ENCODE measurements at places on chromosomes 5 and 9. TPM values are rescaled to one million over a fixed set of nuclear protein-coding genes. Genes with fewer than 3 reads are reported as not detected.

DNA sequence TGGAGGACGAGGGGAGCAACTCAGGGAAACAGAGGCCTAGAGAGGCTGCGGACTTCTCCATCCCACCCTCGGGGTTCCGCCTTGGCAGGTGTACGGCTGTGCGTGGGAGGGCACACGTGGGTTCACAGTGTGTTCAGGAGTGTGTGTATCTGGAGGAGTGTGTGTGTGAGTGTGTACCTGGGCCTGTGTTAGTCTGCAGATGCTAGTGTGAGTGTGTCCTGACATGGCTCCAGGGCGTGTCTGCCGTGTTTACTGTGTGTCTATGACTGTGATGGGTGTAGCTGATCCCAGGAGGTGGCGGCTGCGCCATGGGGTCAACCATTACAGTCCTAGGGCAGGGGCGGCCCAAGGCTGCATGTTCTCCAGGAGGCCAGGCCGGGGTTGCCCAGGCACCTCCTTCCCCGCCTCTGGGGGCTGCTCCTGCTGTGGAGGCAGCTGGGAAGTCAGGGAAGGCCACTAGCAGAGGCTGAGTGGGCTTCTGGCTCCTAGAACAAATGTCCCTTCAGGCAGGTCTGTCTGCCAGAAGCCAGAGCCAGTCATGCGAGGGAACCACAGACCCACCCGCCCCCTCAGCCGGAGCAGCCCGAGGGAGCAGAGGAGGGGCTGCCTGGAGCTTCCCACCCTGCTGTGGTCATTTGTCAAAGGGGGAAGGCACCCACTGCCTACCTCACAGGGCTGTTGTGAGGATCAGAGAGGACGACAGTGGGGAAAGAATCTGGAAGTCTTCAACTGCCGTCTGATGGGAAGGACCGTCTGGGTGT, 21.4 kb downstream of the CRB2 start:
- no peak for DNase-seq

DNA sequence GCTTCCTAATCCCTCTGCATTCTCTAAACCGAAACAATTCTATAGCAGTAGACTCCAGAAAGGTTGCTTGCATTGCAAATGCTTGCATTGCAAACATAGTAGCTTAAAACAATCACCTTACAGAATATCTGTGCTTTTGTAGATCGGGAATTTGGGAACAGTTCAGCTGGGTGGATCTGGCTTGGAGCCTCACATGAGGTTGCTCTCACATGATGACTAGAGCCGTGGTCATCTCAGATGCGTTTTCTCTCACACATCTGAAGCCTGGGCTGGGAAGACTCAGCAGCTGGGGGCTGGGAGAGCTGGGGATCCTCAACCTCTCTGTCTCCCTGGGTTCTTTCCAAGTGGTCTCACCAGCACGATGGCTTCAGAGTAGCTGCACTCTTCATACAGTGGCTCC, 127.8 kb downstream of the MSX2 start:
- DNase-seq: no peak

GRCh38 chr5:24444414-24444813, 200.4 kb downstream of the CDH10 start:
- no peak for DNase-seq

ZNF367 gene
- total RNA-seq: 6.1 TPM

SURF6 gene
- 17.8 TPM for total RNA-seq

GRCh38 chr5:125750147-125750860, 672.9 kb upstream of the GRAMD2B start:
- no peak for DNase-seq
